ENCODE measurements at places on chromosomes 4 and X. TPM values are rescaled to one million over a fixed set of nuclear protein-coding genes. Genes with fewer than 3 reads are reported as not detected.

UBA1 gene
- total RNA-seq = 127 TPM

DNA sequence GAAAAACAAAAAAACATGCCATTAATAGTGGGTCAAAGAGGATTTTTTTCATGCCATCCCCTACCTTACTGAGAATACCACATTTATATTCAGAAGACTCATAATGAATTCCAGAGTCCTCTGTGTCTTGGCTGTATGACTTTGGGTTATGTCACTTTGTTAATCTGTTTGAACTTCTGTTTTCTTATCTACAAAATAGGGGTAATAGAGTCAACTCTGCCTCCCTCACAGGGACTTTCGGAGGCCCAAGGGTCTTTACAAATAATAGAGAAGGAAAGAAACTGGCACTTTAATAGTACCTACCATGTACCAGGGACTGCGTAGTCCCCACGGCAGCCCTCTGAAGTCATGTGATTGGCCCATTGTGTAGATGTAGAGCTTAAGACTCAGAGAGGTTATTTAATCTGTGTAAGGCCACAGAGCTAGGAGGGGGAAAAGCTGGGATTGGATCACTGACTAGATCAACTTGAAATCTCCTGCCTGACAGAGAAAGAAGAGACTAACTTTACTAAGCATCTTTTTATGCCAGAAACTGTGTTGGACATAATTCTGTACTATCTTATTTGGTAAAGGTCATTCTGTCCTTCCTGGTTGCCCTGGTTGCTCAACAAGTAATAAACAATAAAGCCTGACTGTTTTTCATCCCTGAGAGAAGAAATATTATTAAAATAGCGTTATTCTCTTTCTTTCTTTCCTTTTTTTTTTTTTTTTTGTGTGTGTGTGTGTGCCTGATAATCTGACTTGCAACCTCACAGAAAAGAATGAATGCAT lies 59.6 kb downstream of the NFKB1 start:
- DNase-seq = no peak

GRCh38 chr4:1378559-1379231 lies 27.5 kb downstream of the NKX1-1 start:
- DNase-seq = no peak

IL9R gene
- 0.26 TPM for total RNA-seq

RBM46 gene
- total RNA-seq = not detected

CA5B gene
- total RNA-seq = 7.2 TPM

GRCh38 chr4:88809101-88809500 lies 111.5 kb upstream of the NAP1L5 start:
- no peak for DNase-seq

GRCh38 chr4:121789960-121790829 lies 10.9 kb upstream of the EXOSC9 start:
- DNase-seq = no peak

KLHL2 gene
- total RNA-seq = 15.1 TPM

GRCh38 chrX:119640731-119641170 lies 34.5 kb upstream of the NKRF start:
- no peak for DNase-seq

GRCh38 chrX:77014377-77015372 lies 432.5 kb upstream of the FGF16 start:
- no peak for DNase-seq

- DNase-seq = no peak
Observed at GRCh38 chr4:150547154-150547838, 34.7 kb upstream of the MAB21L2 start.

- DNase-seq = no peak
Observed at GRCh38 chr4:73803213-73803612, 33.3 kb upstream of the CXCL6 start.

GRCh38 chrX:1589356-1590130 lies 1.9 kb upstream of the AKAP17A start:
- DNase-seq = peak; percentile 8

DNA sequence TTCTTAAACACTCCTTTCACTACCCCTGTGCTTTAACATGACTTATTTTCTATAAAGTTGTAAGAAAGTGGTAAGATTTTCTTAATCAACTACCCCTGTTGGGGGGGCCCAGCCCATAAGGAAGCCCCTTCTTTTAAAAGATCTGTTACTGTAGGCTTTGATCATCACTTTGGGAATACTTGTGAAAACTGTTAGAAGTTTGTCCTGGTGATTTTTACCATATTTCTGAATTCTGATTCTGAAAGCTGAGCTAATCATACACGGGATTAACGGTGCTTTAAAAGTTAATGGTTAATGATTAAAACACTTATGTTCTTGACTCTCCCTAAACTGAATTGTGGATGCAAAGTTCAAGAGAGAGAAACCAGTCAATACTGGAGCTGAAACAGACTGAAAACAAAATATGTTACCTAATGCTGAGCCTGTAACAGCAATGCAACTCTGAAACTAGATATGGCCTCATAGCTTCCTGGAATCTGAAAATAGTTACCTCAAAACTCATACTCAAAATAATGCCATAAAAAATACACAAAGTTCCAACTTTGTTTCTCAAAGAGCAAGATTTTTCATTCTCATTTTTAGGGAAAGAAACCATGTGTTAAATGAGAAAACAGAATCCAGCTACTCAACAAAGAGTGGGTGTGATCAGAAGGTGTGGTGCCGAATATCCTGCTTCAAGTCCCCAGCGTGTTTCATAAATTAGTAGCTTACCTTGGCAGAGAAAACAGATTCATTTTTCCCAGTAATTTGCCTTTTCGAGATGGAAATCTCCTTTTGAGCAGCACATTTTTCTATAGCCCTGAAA lies 31.6 kb downstream of the ADH7 start:
- DNase-seq = no peak

DNA sequence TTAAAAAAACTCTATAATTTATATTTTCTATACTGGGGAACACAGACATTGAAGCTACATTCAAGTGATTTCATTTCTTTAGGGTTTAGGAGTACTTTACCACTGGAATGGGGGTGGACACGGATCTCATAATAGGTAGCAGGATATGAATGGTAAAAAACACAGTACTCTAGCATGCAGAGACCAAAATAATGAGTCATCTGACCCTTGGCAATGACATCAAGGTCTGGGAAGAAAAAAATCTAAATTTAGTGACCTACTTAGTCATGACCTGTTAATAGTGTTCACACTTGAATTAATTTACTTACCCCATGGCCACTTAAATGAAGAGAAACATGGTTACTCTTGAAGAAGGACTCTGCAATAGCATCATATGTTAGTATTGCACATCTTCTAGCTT lies 187.9 kb downstream of the EPHA5 start:
- DNase-seq = no peak

DNA sequence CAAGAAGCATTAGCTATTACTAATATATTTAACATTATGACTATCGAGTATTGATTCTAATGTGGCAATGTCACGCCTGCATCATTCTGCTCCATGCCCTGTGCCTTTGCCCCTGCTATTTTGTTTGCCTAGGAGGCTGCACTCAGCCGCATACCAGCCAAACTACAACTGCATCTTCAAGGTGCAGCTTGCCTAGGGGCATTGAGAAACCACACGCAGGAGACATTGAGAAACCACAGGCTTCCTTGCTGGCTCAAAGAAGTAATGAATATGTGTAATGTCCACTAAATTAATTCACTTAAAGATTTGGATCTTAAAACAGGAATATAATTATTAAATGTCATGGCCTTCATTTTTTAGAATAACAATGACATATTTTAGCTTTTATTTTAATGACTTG lies 683.6 kb upstream of the TENM3 start:
- no peak for DNase-seq

ADRA2C gene
- 2.3 TPM for total RNA-seq

DNA sequence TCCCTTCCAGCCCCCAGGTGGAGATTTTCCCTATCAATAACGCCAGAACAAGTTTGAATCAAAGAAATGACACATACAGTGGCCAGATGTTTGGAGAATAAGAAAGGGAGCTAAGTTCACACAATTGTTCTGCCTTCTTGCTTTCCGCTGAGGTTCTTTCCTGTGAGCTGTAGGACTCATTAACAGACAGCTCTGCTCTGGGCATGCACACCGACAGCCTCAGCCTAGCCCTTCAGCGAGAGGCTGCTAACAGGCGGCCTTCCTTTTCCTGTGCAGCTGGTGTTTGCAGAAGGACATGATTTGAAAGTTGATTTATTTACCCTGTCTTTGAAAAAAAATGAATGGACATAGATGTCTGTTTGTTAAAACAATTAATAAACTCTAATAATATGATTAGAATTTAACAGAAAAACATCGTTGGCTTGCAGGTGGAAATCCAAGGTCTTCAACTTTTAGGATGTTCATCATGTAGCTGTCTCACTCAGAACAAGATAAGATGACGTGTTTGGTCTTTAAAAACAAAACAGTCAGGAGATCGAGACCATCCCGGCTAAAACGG lies 183.3 kb downstream of the KDR start:
- DNase-seq = no peak

SLC9B1 gene
- total RNA-seq = 1.4 TPM

DNA sequence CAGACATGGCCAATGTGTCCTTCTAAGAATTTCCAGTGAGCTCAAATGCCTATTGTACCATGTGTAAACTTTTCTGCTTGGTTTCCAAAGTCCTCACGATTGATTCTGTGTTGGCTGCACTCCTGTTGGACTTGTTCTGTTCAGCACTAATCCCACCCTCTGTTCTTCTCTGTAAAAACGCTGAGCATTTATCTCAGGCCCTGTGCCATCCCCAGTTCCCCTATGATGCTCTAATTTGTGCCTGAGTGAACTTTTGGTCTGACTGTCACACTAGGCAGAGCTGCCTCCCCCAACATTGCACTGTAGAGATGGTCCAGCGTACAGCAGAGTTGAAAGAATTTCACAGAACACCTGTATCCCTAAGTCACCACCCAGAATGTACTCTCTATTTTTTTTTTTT lies 76.1 kb upstream of the STS start:
- no peak for DNase-seq

Data from lower leg skin (tissue), 4 donors.